ENCODE measurements at places on chromosomes 16 and 17. TPM values are rescaled to one million over a fixed set of nuclear protein-coding genes. Genes with fewer than 3 reads are reported as not detected.

The SUMO2 gene
- 365 TPM for total RNA-seq

The CDH1 gene
- 8.2 TPM for total RNA-seq

The PRPF8 gene
- total RNA-seq = 442 TPM

The IRX5 gene
- total RNA-seq = not detected

The TBC1D3K gene
- total RNA-seq = not detected

The FTSJ3 gene
- 82.0 TPM for total RNA-seq

The TBC1D3C gene
- total RNA-seq = 4.6 TPM

The ABCC6 gene
- not detected for total RNA-seq

The ACSM5 gene
- not detected for total RNA-seq

The TMIGD1 gene
- not detected for total RNA-seq

The CLEC19A gene
- not detected for total RNA-seq

The GP2 gene
- total RNA-seq = not detected

The SYNGR3 gene
- 11.3 TPM for total RNA-seq

The SOX9 gene
- total RNA-seq = 0.07 TPM

The WFIKKN1 gene
- 0.47 TPM for total RNA-seq

The INTS2 gene
- total RNA-seq = 21.8 TPM

The CACNG1 gene
- total RNA-seq = not detected

The GAS7 gene
- 44.2 TPM for total RNA-seq

The OR1A1 gene
- total RNA-seq = not detected

The CNTNAP1 gene
- total RNA-seq = 21.3 TPM

The ASPHD1 gene
- total RNA-seq = 0.12 TPM

The SEPTIN12 gene
- not detected for total RNA-seq

The KRTAP4-16 gene
- not detected for total RNA-seq

The DLX4 gene
- 0.42 TPM for total RNA-seq
